Caudate nucleus (tissue), 63 donors: ENCODE measurements at places on chromosomes 2 and 18.

- DNase-seq = no peak
Observed at GRCh38 chr18:6543330-6543908, 128.7 kb upstream of the L3MBTL4 start.

GRCh38 chr2:98516571-98516970, 71.9 kb downstream of the INPP4A start:
- DNase-seq = no peak

DNA sequence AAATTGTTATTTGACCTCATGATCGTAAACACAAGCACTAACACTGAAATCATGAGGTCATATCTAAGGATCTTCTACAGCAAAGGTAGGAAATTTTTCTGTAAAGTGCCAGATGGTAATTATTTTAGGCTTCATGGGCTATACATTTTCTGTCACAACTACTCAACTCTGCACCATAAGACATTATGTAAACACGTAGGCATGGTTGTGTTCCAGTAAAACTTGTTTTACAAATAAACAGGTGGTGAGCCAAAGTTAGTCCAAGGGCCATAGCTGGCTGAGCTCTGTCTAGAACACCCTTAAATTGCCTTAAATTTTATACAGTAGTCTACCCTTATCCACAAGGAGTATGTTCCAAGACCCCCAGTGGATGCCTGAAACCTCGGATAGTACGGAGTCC, 147.3 kb upstream of the CYP1B1 start:
- DNase-seq = no peak

DNA sequence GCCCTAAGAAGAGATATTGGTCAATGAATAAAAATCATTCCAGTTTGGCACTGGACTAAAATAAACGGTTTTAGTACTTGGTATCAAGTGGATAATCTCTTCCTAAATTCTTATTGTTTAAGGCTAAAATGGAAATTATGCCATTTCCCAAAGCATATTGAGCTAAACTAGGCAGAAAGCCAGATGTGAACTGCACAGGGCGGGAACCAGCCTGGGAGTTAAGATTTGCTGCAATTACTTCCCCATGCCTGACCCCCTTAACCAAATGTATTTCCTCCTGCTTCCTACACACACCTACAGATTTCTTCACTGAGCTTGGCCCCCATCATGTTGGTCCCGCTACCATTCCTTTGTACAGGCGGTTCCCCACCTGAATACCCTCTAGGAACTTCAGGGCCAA, 12.2 kb downstream of the ZBTB7C start:
- DNase-seq = no peak

DNA sequence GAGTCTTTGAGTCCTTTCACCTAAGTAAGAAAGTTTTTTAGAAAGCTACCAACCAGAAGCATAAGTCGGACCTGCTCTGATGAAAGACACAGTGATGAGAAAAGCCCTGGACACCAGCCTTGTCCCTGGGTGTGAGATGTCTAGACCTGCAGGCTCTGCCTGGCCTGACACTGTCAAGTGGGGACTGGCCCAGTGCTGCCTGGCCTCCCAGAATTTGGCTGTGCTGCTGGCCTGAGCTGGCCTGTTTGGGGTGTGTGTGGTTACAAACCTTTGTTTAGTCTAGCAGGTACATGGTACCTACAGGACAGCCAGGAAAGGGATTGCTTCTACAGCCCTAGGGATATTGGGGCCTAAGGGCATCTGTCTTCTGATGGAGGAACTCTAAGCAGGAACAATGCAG, 48.3 kb downstream of the ASB1 start:
- no peak for DNase-seq

DNA sequence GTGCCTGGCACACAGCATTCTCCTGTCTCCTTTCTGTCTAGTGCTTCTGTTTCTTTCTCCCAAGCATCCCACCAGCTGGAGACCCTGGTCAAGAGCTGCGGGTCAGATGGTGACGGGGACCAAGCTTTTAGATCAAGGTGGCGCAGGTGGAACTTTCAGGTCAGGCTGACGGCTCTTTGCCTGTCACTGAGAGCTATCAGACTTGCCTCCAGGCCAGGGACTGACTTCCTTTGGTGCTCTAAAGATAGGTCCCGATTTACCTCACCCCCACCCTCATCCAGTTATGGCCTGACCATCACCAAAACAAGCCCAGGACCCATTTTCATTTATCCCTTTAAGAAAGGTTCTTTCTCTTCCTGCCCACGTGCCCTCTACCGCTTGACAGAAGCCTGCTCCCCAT, 1.2 kb upstream of the EMILIN1 start:
- no peak for DNase-seq

GRCh38 chr2:109205447-109205846, 76.4 kb downstream of the SH3RF3 start:
- DNase-seq = no peak

DNA sequence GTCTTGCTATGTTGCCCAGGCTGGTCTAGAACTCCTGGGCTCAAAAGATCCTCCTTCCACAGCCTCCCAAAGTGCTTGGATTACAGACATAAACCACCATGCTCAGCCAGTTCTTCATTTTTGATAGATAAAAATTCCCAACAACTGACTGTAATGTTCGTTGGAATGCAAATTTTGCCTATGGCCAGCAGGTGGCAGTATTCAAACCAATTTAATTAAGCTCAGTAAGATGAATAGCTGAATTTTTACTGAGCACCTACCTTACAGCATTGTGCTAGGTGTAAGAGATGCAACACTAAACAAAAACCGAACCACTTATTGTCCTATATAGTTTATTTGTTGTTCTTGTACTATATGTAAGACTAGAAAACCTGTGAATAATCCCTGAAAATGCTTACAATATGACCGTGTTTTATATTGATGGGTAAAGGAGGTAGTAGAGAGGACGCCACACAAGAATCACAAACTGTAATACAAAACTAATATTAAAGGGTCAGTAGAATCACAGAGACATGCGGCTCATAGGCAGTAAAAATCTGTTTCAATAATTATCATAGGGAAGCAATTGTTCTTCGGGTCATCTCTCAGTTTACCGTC, 8.2 kb upstream of the TMEM182 start:
- DNase-seq = no peak

DNA sequence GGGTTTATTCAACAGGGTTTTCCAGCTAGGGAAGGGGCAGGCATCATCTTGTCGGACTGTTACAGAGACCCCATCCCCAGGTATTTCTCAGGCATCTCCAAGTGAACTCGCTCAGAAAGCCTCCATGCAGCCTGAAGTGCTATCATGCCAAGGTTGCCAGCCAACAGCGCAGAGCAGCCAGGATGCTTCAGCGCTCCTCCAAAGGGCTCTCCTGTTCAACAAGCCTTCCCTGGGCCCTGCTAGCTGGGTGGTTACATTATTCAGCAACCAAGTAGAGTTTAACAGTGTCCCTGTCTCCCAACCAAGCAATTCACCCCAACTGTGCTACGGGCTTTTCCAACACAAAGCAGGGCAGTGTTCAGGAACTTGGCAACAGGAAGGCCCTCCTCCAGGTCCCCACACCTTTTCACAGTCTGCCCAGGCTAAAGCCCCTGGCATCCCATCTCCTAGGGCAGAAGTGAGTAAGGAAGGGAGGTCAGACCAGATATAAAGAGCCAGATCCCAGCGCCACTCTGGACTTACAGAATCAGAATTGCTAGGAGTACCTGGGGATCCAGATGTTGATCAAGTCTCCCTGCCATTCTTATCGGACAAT, 52.9 kb downstream of the ZBTB7C start:
- no peak for DNase-seq

DNA sequence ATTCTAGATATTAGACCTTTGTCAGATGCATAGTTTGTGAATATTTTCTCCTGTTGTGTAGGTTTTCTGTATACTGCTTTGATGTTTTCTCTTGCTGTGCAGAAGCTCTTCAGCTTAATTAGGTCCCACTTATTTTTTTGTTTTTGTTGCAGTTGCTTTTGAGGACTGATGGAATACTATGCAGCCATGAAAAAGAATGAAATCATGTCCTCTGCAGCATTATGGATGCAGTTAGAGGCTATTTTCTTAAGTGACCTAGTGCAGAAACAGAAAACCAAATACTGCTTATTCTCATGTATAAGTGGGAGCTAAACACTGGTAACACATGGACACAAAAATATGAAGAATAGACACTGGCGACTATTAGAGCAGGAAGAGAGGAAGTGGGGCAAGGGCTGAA, 155.0 kb upstream of the HNMT start:
- DNase-seq = no peak

GRCh38 chr2:43170405-43171105, 55.9 kb downstream of the ZFP36L2 start:
- DNase-seq = no peak

GRCh38 chr2:122816803-122817202, 1061.4 kb downstream of the TSN start:
- DNase-seq = no peak

- no peak for DNase-seq
Observed at GRCh38 chr18:74050807-74051206, 96.8 kb downstream of the FBXO15 start.

- no peak for DNase-seq
Observed at GRCh38 chr2:43794956-43795355, 21.1 kb downstream of the DYNC2LI1 start.

DNA sequence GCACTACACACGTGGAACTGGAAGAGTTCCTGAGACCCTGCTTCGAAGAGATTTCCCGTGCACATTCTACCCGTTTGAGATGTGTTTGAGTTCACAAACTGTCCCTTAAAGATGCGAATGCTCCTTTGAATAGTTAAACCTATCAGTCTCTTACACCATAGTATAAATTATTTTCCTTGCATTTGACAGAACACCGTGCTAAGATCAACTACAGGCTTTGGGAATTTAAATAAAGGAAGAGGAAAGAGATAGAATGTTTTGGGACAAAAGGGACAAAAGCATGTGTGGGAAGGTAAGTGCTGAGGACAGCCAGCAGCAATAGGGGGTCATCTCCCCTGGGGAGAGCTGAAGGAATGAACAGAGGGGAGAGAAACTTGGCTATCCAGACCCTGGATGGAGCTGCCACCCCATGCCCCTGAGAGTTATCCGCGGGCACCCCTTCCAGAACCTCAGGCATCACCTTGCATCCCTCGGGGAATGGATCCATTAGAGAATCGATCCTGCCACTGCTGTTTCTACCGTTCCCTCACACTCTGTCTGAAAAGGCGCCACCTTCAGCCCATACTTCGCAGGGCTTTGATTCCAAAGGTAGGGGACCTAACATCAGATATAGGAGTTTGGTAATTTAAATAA, 888 bp upstream of the ADCY3 start:
- no peak for DNase-seq

DNA sequence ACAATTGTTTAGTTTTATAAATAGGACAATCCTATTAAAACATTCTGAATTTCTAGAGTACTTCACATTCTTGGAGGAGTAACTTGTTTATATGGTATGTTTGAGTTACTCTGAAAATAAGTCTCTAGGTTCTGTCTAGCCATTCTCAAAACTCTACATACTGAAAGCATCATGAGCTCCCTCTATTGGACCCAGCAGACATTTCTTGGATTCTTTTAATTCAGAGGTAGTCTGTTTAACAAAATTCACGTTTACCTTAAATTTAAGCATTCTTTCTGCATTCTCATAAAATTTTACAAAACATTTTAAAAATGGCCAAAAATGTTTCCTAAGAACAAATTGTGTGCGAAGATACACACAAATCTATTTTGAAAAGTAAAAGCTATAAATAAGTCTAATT, 15.3 kb downstream of the SP9 start:
- no peak for DNase-seq

GRCh38 chr2:156005531-156005930, 327.0 kb downstream of the NR4A2 start:
- DNase-seq = no peak
